ENCODE measurements at places on chromosomes 12 and 14.

DNA sequence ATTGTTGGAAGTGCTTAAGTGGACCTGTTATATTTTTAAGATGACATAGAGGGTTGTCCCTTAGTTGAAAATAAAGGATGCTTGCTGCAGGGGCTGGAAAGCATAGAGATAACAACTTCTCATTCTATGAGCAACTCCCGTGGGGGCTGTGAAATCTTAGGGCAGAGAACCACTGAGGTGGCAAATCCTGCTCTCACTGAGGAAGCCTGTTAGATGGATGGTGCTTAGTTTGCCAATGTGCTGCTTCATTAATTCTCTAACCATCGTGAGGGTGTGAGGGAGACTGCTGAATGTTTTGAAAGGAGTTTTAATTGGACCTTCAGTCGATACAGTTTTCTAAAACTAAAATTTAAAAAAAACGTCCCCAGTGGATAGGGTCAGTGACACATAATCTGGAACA lies 46.5 kb downstream of the PTPRO start:
- no peak for DNase-seq

DNA sequence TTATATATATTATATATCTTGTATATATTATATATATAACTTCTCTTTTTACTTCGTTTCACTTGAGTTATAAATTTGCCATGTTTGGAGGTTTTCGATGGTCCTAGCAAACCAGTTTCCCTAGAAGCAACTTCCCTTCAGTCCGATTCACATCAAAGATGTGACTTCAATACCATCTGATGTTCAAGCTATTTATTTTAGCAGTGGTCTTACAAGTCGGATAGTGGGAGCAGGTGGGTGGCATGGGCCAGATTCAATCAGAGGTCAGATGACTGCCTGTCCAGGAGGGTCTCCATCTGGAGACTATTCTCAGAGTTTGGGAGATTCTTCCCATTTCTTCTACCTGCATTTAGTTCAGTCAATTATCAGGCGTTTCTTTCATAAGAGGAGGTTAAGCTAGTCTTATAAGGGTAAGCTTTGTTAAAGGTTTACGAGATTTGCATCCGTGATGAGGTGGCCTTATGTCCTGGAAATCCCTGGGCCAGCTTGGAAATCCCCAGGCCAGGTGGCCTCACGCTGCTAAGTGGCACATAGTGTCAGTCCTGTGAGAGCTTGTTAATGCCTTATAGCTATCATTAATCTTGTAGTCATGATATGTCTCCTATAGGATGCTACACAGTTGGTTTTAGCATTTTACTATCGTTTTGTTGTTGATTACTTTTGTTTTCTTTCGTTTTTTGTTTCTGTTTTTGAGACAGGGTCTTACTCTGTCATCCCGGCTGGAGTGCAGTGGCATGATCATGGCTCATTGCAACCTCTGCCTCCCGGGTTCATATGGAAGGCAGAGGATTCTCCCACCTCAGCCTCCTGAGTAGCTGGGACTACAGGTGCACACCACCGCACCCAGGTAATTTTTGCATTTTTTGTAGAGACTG lies 145.8 kb downstream of the BICD1 start:
- no peak for DNase-seq

DNA sequence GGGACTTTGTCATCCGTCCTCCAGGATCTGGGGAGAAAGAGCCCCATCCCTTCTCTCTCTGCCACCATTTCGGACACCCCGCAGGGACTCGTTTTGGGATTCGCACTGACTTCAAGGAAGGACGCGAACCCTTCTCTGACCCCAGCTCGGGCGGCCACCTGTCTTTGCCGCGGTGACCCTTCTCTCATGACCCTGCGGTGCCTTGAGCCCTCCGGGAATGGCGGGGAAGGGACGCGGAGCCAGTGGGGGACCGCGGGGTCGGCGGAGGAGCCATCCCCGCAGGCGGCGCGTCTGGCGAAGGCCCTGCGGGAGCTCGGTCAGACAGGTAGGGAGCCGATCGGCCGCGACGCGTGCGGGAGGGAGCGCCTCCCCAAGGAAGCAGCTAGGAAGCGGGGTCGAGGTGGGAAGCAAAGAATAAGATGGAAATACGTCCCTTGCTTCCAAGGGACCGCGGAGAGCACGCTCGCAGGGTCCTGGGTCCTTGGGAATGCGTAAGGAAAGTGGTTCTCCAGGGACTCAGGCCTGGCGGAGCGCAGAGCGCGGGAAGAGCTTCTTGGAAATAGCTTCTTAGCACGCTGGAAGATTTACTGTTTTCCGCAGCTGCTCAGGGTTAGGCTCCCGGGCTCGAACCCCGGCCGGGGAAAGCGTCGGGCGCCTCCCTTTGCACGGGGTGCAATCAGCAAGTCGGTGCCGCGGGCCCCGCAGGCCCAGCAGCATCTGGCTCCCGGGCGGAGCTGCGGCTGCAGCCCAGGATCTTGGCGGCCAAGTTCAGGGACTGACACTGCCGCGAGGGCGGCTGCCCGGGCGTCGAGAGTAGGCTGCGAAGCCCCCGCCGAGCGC lies 457 bp downstream of the SOCS2 start:
- DNase-seq = no peak

DNA sequence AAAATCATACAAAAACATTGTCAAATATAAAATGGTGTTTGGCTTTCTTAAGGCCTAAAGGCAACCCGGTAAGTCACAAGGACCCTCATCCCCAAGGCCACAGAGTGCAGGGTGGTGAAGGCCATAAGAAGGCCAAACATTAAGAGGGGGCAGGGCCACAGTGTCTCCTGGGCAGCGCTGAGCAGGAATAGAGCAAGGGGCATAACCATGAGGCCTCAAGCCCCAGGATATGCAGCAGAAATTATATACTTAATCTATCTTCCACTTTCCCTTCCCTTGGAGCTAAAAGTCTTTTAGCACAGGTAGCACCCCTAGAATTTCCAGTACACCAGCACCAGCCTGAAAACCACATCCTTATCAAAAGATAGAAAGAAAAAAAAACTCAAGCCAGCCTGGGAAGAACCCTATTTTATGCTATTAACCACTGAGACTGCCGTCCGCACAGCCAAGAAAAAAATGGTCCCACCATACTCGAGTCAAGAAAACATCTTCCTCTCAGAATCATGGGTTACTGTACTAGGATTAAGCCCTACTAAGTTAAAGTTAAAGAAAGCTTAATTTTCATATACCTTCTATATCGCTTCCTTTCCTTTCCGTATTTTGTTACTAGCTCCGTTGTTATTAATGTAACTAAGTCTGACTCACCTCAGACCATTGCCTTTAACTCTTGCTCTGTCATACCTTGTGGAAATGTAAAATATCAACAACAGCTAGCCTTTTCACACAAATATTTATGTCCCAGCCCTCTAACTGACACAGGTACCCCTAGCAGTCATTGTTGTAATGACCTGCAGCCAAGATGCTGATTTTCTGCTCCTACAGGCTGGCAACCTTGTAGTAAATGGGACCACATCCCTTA lies 20.1 kb downstream of the KLRK1 start:
- no peak for DNase-seq

DNA sequence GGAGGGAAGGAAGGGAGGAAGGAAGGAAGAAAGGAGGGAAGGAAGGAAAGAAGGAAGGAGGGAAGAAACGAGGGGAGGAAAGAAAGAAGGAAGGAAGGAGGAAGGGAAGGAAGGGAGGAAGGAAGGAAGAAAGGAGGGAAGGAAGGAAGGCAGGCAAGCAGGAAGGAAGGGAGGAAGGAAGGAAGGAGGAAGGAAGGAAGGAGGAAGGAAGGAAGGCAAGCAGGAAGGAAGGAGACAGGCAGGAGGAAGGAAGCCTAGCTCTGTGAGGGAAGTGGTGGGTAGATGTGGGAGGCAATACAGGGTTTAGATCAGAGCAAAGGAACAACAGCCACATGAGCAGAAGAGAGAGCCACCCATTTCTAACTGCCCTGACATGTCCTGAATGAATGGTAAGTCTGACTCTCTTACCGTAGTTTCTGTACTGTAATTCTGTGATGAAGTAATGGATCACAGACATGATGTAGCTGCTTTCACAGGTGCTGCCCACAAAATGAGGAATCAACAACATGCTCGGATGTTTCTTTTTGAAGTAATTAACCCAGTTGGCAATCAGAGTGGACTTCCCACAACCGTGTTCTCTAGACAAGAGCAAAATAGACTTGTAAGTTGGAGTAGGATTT lies 24.4 kb upstream of the HSP90B1 start:
- no peak for DNase-seq

DNA sequence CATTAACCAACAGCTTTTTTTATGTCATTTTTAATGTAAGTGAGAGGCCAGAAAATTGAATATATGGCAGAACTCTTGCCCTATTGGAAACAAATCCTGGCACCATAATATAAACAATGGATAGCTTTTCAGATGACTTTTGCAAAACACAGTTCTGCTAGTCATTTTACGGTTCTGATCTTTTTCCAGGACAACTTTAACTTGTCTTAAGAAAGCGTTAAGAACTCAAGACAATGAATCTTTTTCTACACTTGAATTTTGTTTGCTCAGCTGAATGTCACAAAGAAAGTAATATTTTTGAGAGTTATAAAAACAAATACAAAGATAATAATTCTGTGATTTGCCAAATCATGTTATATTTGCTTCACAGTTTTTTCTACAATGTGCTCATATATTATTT lies 13.2 kb downstream of the KERA start:
- DNase-seq = no peak

GRCh38 chr12:24069532-24070395 lies 120.3 kb upstream of the SOX5 start:
- DNase-seq = no peak

DNA sequence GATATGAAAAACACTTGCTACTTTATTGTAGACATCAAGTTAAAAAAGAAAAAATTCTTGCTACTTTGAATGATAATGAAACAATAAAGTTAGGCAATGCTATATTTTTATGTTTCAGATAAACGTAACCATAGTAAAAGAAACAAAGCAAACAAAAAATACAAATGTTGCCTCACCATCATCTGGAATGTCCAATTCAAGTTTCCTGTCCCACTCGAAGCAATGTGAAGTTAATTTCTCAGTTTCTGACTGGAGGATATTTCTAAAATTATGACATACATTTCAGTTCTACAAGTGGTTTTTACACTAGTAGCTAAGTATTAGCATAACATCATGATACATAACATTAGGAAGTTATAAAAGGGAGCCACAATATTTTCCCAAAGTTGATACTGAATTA lies 20.9 kb downstream of the DLGAP5 start:
- no peak for DNase-seq

GRCh38 chr12:92821142-92821541 lies 108.0 kb downstream of the EEA1 start:
- DNase-seq = no peak

- DNase-seq = no peak
These were observed 123.3 kb upstream of the PLXNC1 start for GRCh38 chr12:94025068-94025467.

DNA sequence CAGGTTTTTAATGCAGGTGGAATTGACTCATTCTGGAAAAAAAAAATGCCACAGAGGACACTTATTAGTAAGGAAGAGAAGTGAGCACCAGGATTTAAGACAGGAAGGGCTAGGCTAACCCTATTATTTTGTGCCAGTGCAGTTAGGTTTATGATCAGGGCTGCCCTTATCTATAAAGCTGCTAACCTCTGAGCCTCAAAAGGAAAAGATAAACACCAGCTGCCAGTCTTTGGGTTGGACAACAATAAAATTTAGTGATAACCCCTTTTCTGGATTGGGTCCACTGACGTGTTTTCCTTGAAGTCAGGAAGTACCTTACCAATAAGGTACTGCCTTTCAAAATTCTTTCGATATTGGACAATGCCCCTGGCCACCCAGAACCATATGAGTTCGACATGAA lies 128.9 kb downstream of the NUBPL start:
- no peak for DNase-seq

DNA sequence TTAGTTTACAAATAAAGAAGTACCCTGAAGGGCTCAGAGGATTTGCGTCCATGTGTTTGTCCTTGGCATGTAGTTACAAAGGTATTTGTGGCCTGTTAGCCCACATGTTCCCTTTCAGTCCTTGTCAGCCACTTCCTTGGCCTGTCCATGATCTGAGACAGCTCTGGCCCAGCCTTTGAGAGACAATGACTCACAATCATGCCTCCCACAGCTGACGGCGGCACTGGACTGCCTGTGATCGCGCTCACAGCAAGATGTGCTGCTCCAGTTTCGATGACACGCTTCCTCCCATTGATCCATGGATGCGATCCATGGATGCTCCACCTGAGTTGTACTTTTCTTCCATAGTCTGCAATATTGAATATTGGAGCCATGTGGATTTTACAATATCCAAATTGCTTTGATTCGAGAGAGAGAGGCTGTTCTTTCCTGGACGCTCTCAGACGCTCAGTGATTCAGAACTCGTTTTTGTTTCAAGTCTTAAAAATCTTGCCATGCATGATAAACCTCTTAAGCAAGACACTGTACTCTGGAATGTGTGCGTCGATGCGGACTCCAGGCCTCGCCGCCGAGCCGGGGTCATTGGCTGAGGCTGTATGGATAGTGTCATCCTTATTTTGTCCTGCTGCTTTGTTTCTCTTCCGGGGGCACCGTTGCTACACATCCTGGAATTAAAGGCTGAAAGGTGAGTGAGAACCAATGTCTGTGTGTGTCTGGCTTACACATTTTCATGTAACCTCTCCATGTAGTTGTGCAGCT lies 220.1 kb downstream of the GLT1D1 start:
- no peak for DNase-seq

GRCh38 chr12:30691122-30691879 lies 4.4 kb downstream of the IPO8 start:
- DNase-seq = no peak

DNA sequence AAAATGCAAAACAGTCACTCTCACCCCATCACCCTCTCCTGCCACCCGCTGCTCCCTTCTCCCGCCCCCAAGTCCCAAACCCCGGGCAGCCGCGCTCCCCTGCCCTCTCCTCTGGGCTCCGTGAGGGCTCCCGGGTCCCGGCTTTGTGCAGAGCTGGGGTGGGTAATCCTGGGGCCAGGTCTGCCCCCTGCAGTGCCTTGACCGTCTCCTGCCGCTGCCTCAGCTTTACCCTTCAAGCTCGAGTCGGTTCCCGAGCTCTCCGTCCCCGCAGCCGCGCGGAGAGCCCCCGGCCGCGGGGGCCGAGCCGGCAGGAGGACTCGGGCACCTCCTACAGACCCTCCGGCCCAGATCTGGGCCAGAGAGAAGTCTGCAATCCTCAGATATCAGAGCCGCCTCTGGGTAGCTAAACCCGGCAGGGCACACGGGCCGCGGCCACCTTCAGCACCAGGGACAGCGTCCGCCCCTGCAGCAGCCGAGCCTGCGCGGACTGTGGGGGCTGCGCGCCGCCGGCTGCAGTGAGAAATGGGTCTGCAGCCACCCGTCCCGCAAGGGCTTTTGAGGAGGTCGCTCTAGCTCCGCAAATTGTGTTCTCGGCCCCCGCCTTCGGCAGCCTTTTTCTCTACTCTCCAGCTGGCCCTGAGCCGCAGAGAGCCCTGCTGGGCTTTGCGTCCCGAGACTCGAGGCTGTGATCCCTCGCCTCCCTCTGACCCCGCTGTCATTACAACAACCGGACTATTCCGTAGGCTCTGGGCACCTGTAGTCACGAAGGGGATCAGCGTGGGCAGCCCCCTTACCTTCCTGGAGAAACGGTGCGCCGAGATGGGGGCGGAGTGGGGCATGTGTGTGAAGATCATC lies 1.2 kb downstream of the PRMT8 start:
- DNase-seq = no peak

Data from activated CD4-positive, CD25-positive, alpha-beta regulatory T cell treated with anti-CD3 and anti-CD28 coated beads, Interleukin-2, amount 50 U/mL, for 16 hours (primary cell).